ENCODE measurements at places on chromosomes 2 and 18.
A peak's percentile ranks its signal among the peaks of the same experiment; 100 is the strongest.

DNA sequence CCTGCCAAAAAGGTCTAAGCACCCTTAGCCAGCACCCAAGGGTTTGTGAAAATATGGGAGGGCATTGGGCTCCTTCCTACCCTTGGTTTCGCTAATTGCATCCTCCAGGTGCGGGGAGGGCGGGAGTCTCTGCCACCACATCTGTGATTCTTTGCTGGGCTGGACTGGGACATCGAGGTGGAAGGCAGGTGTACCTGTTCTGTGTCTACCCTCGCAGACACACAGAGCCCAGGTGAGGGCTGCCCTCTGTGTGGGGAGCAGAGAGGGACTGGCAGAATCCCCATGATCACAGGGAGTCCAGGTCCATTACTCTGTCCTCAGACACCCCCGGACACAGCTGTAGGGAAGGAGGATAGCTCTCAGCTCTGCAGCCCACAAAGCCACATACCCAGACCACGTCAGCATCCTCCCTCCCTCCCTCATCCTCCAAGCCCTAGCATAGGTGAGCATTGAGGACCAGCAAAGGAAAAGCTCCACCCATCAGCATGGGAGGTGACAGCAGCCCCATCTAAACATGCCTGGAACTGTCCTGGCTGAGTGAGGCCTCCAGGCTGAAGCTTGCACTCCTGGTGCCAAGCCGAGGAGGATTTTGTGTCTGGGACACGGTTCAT is 49.8 kb downstream of the PLB1 start:
- DNase-seq: peak; percentile 69

GRCh38 chr2:200637901-200638300 is 52.1 kb downstream of the AOX1 start:
- DNase-seq: no peak

GRCh38 chr18:7202169-7202568 is 28.7 kb upstream of the LRRC30 start:
- no peak for DNase-seq

DNA sequence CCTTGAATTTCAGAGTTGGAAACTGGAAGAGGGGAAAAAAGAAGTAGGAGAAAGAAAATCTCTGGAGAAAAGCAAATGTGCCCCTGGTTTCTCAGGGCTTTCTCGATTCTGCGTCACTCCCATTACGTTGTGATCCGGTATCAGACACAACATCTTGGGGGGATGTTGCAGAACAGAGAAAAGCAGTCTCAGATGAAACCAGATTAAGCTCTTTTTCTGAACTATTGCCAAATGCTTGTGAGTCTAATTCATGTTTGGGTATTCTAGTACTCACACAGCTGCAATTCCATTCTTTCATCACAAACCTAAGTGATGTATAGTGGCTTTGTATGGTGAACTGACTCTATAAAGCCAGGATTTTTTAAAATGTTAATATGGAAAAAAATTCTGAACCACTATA is 233.2 kb downstream of the TCF4 start:
- DNase-seq: no peak

GRCh38 chr2:47028171-47028570 is 112.6 kb upstream of the MCFD2 start:
- no peak for DNase-seq

Measured in activated naive CD4-positive, alpha-beta T cell treated with anti-CD3 and anti-CD28 coated beads, Interleukin-2, amount 10 ng/mL, durations not matched to agents 7 days and 5 days (primary cell).